ENCODE measurements at places on chromosomes 12 and 14. TPM values are rescaled to one million over a fixed set of nuclear protein-coding genes. Genes with fewer than 3 reads are reported as not detected.

The CEP290 gene
- total RNA-seq, result 24.9 TPM

The LRFN5 gene
- 4.9 TPM for total RNA-seq

The SSPN gene
- 10.9 TPM for total RNA-seq

The NTS gene
- total RNA-seq, result 0.50 TPM

The KRT76 gene
- total RNA-seq, result not detected

The OR4E2 gene
- total RNA-seq, result not detected

The CABP1 gene
- 0.66 TPM for total RNA-seq

The TAS2R19 gene
- 4.5 TPM for total RNA-seq

The MIP gene
- not detected for total RNA-seq

The ZBTB25 gene
- total RNA-seq, result 5.7 TPM

The RND1 gene
- total RNA-seq, result under 0.01 TPM

The MSRB3 gene
- 37.1 TPM for total RNA-seq

The RIPK3 gene
- 2.9 TPM for total RNA-seq

The LRP1 gene
- 535 TPM for total RNA-seq

The NPAS3 gene
- 0.17 TPM for total RNA-seq

The LIN7A gene
- total RNA-seq, result 19.7 TPM

The HOXC5 gene
- total RNA-seq, result 0.33 TPM

The FBXO33 gene
- 22.1 TPM for total RNA-seq

The CFAP54 gene
- total RNA-seq, result 3.1 TPM

The CYP27B1 gene
- total RNA-seq, result 0.15 TPM

The WSB2 gene
- total RNA-seq, result 105 TPM

The KCNJ8 gene
- total RNA-seq, result 10.6 TPM

The TMPRSS12 gene
- total RNA-seq, result not detected

All from smooth muscle cell of trachea (primary cell).